ENCODE measurements at places on chromosomes 7 and 10. TPM values are rescaled to one million over a fixed set of nuclear protein-coding genes. Genes with fewer than 3 reads are reported as not detected.

The OR9A2 gene
- total RNA-seq: not detected

The FAM237B gene
- not detected for total RNA-seq

- DNase-seq: no peak
Observed at GRCh38 chr10:22915314-22915713, 12.5 kb upstream of the ARMC3 start.

- DNase-seq: no peak
Observed at GRCh38 chr10:78581133-78581694, 487.6 kb upstream of the ZMIZ1 start.

DNA sequence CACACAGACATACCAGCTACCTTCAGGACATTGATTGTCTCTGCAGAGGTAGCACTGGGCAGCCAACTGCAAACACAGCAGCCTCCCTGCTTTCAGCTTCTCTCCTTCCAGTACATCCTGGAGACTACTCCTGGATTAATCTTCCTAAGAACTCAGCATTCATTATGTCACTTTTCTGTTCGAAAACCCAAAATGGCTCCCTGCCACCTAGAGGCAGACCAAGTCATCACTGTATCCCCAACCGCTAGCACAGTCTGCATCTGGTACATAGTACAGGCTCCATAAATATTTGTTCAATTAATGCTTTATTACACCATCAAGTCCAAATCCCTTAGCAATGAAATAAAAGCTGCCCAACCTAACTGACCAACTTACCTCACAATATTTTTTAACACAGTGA is 5.0 kb upstream of the SEC31B start:
- DNase-seq: no peak
